ENCODE measurements at places on chromosomes 7 and 10.

DNA sequence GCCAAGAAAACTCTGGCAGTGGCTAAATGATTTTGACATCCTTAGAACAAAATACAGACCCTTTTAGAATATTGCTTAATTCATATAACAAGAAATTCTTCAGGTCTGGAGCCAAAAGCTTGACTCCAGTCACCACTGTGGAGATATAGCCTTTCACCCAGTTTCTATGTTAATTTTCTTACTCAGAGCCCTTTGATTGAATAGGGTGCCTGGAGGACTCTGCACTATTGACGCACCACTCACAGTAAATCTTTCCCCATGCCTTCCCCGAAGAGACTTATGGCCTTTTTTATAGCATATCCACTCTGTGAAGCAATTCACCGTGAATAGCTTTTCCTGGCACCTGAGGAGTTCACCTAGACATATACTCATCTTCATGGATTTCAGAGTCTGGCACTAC is 613.8 kb downstream of the ZWINT start:
- no peak for DNase-seq

DNA sequence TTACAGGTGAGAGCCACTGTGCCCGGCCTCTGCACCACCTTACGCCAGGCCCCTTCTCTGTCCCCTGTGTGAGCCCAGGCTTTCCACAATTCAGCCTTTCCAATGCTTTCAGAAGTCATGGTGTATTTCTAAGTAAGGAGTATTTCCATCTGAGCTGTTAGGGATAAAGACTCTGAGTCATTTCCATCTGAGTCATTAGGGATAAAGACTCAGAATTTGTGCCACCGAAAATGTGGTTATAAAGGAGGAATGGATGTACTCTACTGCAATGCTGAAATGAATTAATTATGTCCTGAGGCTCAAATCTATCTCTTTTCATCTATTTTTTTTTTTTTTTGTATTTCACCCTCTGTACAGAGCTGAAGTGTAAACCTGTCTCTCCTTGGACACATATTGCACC is 84.0 kb downstream of the GATA3 start:
- DNase-seq: no peak

- DNase-seq: no peak
Observed at GRCh38 chr7:2523461-2523936, 3.9 kb downstream of the LFNG start.

DNA sequence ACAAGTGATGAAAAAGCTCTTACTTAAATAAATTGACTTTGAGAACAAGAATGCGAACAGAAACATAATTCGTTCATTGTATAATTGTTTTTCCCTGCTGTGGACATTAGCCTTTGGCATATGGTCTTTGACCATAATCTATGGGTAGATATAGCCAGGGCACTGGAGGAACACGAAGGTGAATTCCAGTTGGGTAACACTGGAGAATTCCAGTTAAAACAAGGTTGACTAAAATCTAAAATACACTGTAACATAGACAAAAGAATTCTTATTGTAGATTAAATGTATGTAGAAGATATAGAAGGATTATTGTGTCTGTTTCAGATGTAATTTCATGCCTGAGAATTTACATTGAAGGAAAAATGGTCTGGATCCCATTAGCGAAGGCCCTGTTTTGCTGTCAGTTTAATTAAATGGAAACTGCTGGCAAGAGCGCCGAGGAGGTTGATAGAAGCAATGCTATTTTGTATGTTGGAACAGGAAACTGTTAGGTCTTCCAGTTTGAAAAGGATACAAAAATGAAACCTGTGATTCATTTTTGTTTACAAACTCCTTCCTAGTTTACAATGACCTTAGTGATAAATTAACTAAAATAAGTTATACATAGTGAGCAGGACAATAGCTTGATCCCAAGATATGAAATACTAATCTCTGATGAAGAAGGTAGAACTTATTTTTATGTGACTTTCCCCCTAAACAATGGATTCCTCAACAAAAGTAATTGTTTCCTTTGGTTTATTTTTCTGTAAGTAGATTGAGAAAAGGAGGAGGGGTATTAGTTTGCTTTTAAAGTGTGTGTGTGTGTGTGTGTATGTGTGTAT is 68.9 kb downstream of the ARID5B start:
- no peak for DNase-seq

- DNase-seq: no peak
Observed at GRCh38 chr7:102094316-102094650, 192.4 kb upstream of the SH2B2 start.

- no peak for DNase-seq
Observed at GRCh38 chr7:146412781-146413180, 296.2 kb downstream of the CNTNAP2 start.

DNA sequence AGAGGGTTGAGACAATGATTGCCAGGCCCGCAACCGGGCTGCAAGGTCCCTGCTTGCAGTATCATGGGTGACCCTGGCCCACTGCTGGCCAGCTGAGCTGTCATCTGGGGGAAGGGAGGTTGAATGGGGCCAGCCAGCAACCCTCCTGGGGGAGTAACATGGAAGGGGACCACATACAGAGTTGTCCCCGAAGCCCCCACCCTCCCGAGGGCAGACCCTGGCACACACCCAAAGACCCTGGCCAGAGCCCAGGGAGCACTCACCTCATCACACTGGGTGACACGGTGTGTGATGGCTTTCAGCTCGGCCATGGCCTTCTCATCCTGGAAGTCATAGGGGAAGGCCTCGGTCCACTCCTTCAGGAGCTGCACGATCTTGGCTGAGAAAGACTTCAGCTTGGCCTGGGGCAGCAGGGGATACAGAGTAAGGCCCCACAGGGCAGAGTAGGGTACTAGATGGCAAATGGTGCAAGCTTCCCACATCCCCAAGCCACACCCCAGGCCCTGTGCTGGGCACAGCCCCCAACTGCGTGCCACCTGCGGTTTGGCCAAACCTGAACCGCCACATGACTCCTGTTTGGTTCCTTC is 63.4 kb downstream of the CSGALNACT2 start:
- DNase-seq: no peak

- DNase-seq: no peak
Observed at GRCh38 chr10:65365878-65366277, 1560.0 kb upstream of the LRRTM3 start.

- no peak for DNase-seq
Observed at GRCh38 chr7:95261895-95262415, 62.4 kb downstream of the PON1 start.

GRCh38 chr7:781186-781849 is 51.0 kb upstream of the SUN1 start:
- DNase-seq: no peak

DNA sequence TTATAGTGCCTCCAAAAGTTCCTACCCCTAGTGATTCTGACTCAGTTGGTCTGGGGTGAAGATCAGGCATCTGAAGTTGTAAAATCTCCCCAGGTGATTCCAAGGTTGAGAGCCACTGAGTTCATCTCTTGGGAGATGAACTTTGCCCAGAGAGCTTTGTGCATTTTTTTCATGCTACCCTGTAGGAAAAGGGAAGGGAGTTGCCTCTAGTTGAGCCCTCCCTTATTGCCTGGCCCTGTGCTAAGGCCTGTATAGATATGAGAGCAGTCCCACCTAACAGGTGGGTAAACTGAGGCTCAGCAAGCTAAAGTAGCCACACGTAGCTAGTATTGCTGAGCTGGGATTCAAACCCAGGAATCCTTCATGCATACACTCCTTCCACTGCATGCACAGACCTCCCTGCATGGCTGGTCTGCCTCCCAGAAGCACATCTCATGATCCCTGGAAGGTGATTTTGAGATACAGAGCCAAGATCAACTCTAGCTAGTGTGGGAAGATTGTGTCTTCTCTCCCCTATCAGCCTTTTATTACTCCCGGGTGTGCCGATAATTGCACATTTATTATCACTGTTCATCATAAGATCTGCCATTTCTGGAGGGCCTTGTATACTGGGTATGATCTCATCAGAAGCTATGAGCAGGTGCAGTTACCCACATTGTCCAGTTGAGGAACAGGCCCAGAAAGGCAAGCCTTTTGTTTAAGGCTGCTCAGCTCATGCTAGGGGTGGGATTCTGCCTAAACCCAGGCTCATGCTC is 47.0 kb downstream of the TBATA start:
- no peak for DNase-seq

GRCh38 chr7:127803626-127804025 is 151.6 kb downstream of the SND1 start:
- no peak for DNase-seq

DNA sequence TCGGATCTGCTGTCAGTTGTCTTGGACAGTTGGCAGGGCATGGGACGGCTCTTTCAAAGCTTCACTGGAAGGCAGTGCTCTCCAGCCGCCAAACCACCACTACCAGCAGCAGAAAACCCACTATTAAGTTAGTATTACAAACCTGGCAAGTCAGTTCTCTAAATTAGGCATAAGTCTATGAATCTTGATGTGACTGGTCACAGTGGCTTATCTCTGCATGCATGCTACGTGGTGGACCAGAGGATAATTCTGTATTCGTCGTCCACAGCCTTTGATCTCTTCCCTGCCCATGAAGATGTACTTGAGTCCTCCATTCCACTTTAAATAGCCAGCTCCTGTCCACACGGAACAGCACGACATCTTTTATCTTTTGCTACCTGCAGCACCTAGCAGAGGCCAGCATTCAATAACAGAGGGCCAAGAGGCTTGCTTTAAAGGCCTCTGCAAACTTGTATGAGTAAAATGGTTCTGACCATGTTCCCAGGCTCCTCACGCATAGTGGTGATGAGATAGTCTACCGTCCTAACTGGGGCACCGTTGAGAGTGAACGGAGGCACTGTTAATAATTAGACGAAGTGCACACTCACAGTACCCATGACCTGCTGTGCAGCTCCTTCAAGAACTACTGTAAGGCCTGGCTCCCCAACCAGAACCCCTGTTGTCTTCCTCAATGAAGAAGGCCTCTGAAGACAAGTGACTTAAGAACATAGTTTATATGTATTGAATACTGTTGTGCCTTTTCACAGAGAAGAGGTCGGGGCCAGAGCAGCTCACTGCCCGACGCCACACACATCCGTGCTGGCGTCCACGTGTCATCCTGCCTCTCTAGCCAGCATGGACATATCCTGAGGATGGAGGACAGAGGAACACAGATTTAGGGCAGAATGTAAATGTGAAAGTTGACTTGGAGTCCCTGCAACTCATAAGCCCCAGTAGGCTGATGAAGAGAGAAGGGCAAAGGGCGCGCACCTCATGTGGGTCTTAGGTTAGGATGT is 1.0 kb downstream of the GPR146 start:
- DNase-seq: no peak

GRCh38 chr10:131431978-131432690 is 120.6 kb upstream of the TCERG1L start:
- DNase-seq: no peak

DNA sequence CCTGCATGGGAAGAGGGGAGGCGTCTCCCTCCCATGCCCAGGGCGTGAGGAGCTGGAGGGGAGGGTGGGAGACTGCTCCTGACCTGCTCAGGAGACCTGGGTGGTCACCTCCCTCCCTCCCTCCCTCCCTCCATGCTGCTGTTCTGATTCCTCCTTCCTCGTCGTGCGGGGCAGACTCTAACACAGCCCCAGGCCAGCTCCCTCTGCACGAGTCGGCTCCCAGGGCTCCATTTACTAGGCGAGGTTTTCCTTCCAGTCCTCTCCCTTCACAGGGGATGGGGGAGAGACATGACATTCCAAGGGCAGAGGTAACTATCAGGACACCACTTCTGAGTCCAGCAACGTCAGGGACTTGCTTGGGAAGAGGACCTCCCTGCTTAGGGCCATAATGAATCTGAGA is 23.6 kb downstream of the VIPR2 start:
- no peak for DNase-seq

GRCh38 chr10:100930368-100930767 is 17.6 kb downstream of the SLF2 start:
- DNase-seq: no peak

- DNase-seq: no peak
Observed at GRCh38 chr10:126127481-126128029, 231.2 kb downstream of the FANK1 start.

DNA sequence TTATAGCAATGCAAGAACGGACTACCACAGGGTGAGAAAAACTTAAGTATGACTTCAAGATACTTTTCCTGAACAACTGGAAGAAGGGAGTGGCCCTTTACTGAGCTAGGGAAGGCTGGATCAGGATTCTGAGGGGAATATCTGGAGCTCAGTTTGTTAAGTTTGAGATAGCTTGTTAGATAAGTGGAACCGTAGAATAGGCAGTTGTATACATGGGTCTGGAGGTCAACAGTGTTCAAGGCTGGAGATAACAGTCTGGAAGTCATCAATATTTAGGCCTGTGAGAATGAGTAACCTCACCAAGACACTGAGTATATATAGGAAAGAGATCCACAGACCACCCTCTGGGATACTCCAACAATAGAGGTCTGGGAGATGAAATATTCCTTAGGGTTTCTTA is 7.2 kb downstream of the PLEKHA1 start:
- DNase-seq: no peak

- no peak for DNase-seq
Observed at GRCh38 chr7:105799677-105800076, 76.7 kb downstream of the ATXN7L1 start.

DNA sequence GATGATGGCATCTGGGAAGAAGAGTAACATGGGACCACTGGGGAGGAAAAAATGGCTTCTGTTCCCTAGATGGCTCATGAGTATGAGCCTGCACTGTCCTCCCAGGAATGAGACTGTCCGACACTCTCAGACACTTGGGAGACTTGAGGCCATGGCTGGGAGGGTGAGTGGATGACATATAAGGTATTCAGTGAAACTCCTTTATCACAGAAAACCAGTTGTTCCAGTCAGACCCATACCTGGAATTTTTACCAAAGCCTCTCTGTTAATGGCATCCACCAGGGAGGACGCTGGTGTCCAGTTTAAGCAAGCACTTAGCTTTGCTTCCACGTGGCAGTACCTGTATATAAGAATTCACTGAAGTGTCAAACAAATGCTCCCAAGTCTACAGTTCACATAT is 116.7 kb upstream of the C10orf90 start:
- no peak for DNase-seq

DNA sequence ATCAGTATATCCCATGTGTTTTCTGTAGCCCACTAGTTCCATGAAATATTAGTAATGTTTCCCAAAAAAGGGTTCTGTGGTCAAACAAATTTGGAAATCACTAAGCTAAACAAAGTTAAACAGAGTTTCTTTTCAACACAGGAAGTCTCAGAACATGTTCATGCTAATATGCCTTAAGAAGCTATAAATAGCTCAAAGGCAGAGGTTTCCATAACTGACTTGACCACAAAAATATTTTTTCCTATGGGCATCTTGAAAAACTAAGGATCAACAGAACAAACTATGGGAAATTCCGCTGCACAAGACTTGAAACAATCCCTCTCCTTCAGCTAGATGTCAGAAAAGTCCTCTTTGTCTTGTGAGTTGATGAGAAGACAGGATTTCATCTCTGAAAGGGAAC is 59.7 kb downstream of the SEM1 start:
- no peak for DNase-seq

GRCh38 chr10:34433241-34434076 is 381.6 kb downstream of the PARD3 start:
- DNase-seq: no peak

DNA sequence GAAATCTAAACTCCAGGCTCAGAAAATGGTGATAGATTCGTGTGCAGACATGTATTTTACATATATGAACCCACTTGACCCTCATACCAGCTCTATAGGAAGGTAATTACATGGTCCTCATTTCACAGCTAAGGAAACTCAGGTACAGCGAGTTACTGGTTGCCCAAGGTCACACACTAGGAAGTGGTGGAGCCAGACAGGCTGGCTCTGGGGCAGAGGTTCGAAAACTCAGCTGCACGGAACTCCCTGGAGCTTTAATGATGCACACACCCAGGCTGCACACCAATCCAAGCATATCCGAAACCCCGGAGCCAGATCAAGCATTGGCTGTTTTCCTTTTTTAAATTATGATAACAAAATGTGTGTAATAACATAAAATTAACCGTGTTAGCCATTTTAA is 172.4 kb downstream of the COBL start:
- no peak for DNase-seq

GRCh38 chr7:29622335-29623265 is 59.0 kb downstream of the PRR15 start:
- no peak for DNase-seq

Measured in stimulated activated CD4-positive, alpha-beta T cell treated with anti-CD3 and anti-CD28 coated beads, Interleukin-12 subunit alpha, Interleukin-12 subunit beta, amount 100 ng/mL, for 24 hours (primary cell).